ENCODE measurements at places on chromosomes 2 and 18.

- DNase-seq = no peak
These were observed 270.6 kb upstream of the TANK start for GRCh38 chr2:160889439-160890170.

- DNase-seq = no peak
These were observed 258.3 kb upstream of the SOX11 start for GRCh38 chr2:5433855-5434254.

GRCh38 chr2:165847001-165847400, 53.0 kb upstream of the GALNT3 start:
- DNase-seq = no peak

- DNase-seq = no peak
These were observed at the start of gene ALKAL2 for GRCh38 chr2:287911-288757. Gene ALKAL2, minus strand, starts transcription at chr2:288091. Its CDS starts 256 bp downstream, at chr2:287835.

- no peak for DNase-seq
These were observed 509.7 kb downstream of the ZEB2 start for GRCh38 chr2:144010096-144010836.

DNA sequence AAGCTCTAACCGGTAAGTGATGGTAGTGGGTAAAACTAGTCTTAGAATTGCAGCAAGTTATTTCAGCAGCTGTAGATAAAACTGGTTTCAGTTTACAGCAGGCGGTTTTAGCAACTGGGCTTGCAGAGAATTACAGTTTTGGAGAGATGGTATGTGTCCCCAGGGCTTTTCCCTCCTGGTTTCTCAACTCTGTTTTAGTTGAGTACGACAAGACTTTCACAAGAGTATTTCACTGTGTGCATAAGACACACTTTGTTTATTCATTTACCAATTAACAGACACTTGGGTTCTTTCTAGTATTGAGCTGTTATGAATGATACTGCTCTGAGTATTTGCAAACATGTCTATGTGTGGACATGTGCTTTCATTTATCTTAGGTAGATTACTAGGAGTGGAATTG, 65.6 kb upstream of the RFX8 start:
- DNase-seq = no peak

DNA sequence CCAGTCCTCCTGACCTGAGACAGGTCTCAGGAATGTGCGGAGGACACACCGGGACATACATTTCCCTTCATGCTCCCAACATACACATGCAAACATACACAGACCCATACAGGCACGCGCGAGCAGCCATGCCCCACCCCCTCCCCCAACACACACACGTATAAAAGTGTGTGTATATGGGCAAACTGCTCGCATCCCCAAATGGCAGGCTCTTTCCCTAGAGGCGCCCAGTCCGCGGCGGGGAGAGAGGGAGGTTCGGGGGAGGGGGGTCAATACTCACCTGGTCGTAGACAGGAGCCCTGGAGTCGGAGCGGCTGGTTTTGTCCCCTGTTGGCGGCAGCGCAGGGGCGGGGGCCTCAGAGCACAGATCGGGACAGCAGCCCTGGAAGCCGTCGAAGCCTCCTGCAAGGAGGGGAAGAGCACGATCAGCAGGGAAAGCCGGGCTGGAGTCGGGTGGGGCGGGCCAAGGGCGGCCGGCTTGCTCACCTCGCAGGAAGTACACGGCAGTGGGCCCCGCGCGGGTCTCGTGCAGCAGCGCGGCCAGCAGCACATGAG, 682 bp downstream of the DUSP2 start:
- peak; percentile 57 for DNase-seq

DNA sequence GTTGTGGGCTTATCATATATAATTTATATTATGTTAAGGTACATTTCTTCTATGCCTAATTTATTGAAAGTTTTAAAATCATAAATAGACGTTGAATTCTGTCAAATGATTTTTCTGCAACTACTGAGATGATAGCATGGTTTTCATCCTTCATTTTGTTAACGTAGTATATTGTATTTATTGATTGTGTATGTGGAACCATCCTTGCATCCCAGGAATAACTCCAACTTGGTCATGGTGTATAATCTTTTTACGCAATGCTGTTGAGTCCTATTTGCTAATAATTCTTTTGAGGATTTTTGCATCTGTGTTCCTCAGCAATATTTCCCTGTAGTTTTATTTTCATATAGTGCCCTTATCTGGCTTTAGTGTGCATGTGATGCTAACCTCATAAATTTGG, 152.7 kb downstream of the ADCYAP1 start:
- DNase-seq = no peak

DNA sequence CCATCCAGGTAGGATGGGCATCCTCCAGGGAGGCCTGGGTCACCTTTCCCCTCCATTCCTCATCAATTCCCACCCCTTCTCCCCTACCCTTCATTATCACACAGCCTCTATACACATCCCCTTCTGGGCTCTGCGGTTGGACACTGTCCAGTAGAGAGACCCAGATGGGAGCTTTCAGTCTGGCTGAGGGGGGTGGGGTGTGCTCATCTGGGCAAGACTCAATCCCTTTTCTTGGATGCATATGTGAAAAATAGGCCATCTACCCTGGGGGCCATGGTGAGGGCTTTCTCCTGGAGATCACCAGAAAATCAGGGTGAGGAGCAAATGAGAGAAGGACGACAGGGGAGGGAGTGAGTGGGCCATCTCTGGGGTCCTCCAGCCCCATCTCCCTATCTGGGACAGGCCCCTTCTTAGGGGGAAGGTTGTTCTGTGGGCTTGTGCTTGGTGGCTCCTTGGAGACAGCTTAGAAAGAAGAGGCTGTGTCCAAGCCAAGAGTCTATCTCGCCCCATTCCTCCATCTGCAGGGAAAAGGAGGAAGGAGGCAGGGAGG, 160.1 kb downstream of the DYSF start:
- no peak for DNase-seq

DNA sequence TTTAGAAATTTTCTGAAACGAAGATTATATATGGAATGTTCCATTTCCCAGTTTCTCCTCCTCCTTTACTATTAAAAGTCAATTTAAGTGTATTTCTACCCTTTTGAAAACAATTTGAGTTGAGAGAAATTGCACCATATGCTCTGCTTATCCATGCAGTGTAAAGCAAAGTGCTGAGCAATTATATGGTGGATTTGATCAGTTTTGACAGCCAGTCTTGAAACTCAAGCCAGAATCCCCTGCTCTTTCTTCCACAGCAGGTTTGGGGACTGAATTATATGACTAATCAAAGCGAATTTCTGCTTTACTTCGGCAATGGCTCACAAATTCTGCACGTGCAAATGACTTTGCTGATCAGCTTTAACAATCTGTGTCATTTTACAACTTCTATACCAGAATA, 1183.6 kb downstream of the LRP1B start:
- DNase-seq = no peak

DNA sequence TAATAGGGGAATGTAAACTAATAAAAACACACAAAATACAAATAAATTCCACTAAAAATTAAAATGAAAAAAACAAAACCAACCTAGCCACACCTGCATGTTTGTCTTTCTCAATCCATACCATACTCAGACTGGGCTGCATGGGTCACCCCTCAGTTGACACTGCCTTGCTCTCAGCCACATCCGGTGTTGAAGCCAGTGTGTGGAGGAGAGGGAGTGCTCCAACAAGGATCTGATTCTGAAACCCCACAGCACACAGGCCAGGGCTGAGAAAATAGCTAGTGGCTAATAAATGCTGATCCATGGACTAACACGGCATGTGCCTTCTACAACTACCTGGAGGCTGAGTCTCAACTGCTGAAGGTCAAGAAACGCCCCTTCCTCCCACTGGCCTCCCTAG, 13.7 kb downstream of the RND3 start:
- DNase-seq = no peak

DNA sequence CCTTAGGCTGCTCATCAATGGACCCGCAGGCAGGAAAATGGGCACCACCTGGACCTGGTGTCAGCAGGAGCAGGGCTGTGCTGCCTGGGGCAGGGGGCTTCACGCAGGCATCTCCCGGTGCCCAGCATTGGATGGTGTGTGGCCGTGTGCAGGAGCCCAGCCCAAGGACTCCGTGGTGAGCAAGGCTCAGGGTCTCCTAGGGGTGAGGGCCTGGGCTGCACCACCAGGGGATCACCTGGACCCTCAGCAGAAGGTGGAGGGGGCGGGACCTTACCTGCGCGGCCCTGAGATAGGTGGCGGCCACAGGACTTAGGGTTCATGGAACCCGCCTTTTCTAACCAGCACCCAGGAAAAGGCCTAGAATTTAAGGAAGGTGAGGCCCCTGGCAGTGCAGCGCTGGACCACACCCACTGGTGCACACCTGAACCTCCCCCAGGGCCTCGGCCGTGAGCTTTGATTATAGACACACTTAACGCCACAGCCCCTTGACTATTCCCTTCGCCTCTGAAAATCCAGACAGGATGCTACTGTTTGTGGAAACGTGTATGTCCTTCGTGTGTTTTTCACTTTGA, 89.0 kb downstream of the TMEM18 start:
- DNase-seq = no peak

GRCh38 chr2:233312874-233313273, 5.3 kb downstream of the SAG start:
- no peak for DNase-seq

DNA sequence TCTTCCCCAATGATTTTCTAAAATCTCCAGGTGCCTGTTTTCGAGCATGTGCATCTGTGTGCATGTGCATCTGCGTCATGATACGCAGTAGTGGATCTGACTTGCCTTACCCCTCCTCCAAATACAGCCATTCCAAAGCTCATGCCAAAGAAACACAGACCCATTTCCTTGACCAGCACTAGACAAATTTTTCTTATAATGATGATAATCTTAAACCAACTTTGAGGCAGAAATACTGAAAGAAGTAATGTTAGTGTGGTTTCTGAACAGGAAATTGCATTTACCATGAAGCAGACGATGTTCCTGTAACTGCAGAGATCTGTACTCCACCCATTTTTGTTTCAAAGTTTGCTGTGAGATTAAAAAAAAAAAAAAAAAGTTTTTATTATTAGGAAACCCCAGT, 25.6 kb downstream of the CYTIP start:
- DNase-seq = peak; percentile 59

DNA sequence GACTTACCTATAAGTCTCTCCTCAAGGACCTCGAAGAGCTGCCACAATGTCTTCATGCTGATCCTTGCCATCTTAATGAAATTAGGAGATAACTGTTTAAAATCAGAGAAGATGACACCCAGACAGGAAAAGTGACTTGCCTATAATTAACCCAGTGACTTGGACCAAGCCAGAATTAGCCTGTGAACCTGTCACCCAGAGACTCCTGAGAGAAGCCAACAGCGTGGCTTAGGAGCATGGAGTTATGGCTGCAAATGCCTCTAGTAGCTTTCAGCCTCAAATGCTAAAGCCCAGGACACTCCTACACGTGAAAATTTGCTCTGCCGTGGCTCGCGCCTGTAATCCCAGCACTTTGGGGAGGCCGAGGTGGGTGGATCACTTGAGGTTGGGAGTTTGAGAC, 104.2 kb downstream of the GBX2 start:
- no peak for DNase-seq

- DNase-seq = no peak
These were observed 148.9 kb upstream of the GULP1 start for GRCh38 chr2:188142636-188143295.

DNA sequence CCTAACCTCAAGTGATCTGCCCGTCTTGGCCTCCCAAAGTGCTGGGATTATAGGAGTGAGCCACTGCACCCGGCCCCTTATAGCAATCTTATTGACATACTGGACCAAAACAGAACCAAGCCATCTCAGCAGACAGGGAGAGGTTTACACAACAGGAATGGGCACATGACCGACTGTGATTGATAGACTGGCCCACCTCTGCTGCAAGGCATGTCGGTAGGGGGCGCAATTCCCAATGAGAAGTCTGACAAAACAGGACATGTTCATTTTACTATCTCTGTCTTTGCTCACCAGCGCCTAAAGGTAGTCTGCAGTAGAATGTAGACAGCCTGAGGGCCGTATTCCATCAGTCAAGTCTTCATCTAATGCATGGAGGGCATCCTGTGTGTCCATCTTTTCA, 2.0 kb downstream of the LYPD6B start:
- DNase-seq = peak; percentile 61

DNA sequence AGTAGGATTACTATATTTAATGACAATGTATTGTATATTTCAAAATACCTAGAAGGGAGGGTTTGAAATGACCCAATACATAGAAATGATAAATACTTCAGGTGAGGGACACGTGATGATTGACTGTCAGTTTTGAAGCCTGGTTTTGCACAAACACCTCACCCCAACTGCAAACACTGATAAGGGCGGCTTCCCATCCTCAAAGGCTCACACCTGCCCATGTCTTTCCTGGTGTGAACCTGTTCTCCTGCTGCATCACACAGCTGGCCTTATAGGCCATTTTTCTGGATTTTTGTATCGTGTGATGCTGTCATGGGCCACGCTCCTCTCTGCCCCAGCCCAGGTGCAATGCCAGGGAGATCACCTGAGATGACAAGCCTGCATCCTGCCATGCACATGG, 166.5 kb upstream of the NCK2 start:
- no peak for DNase-seq

DNA sequence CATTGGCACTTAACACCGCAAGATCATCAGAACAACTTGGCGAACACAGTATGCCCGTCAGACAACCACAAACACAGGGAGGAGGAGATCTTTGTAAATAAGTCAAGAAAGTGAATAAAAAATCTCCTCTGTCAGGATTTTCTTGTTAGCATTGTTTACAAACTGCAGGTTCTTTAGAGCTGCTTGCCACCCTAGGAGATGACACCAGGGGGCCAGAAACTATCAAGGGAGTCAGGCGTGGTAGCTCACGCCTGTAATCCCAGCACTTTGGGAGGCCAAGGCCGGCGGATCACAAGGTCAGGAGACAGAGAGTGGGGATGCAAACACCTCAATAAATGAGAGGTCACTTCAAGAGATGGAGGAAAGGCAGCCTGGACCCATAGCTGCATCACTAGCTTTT, 428.1 kb downstream of the SETBP1 start:
- DNase-seq = no peak

GRCh38 chr2:98731041-98731893, at the start of gene MGAT4A:
Gene MGAT4A, minus strand, starts transcription at chr2:98731132. Its CDS starts 4,800 bp downstream, at chr2:98726332.
- DNase-seq = peak; percentile 83

- peak; percentile 66 for DNase-seq
These were observed 409.0 kb upstream of the POU3F3 start for GRCh38 chr2:104444889-104445288.

GRCh38 chr2:138846216-138846821, 66.1 kb upstream of the NXPH2 start:
- peak; percentile 53 for DNase-seq

DNA sequence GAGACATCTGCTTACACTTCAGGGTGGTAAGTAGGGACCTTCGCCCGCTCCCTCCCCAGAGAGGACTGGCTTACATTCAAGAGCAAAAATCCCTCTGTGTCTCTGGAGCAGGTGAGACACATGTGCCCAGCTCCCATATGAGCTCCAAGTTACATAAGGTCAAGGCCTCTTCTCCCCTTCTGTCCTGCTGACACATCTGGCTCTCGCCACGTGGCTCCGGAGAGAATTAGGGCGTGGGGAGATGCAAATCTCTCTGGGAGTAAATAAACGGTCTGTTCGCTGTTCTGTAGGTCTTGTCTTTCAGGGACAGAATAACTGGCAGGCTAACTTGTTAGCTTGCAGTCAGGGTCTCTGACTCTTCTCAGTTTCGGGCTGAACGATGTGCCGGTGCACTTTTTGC, 16.2 kb downstream of the MRO start:
- no peak for DNase-seq

Data from activated CD4-positive, alpha-beta T cell treated with anti-CD3 and anti-CD28 coated beads, Interleukin-10, Interleukin-2, amounts not matched to agents 100 ng/mL and 50 ng/mL, durations not matched to agents 16 hours and 8 hours (primary cell).